T-helper 9 cell (primary cell): ENCODE measurements at places on chromosomes 6 and 20.
A peak's percentile ranks its signal among the peaks of the same experiment; 100 is the strongest.

GRCh38 chr6:83464381-83465140, 33.7 kb upstream of the ME1 start:
- no peak for DNase-seq

- no peak for DNase-seq
Measured at GRCh38 chr6:57198926-57199636, 23.0 kb downstream of the RAB23 start.

DNA sequence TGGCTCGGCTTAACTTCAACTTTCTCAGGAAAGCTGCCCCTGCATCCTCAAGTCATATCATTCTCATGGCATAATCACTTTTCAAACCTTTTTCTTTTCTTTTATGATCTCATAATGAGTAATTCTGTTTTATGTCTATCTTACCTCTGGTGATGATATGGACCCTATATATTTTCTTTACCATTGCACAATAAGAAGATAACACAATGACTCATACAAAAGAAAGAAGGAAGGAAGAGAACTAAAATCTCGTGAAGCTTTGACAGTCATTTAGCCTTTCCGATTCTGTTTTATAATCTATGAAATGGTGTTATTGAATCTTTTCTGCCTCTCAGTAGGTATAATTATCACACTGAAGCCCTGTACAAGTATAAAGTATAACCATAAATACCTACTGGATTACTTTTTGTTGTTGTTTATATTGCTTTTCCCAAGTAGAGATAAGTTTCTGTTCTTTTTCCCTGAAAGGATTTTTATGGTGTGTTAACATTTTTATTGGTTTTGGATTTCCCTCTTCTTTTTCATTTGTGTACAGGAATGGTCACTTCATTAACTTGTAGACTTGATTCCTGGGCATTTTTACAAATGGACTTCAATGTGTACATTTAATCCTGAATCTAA, 300.9 kb downstream of the LAMA2 start:
- no peak for DNase-seq

DNA sequence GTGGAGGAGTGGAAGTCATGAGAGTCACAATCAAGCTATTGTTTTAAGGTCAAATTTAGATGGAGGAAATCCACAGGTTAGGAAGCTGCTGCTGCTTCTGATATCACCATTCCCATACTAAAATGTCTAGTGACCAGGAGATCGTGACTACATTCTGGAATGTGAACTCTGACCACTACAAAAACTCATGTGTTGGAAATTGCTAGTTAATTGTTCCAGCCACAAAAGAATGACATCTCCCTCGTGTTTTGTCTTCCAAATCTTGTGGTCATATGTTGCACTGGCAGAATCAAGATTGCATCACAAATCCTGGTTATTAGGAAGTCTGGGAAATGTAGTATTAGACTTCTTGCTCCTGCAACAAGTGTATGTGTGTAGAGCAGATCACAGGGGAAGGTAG, 441.9 kb downstream of the CD109 start:
- DNase-seq, result no peak

- DNase-seq, result no peak
Measured at GRCh38 chr20:49685161-49685601, 28.5 kb downstream of the B4GALT5 start.

GRCh38 chr20:8969146-8969583, 99.7 kb upstream of the PLCB4 start:
- no peak for DNase-seq

DNA sequence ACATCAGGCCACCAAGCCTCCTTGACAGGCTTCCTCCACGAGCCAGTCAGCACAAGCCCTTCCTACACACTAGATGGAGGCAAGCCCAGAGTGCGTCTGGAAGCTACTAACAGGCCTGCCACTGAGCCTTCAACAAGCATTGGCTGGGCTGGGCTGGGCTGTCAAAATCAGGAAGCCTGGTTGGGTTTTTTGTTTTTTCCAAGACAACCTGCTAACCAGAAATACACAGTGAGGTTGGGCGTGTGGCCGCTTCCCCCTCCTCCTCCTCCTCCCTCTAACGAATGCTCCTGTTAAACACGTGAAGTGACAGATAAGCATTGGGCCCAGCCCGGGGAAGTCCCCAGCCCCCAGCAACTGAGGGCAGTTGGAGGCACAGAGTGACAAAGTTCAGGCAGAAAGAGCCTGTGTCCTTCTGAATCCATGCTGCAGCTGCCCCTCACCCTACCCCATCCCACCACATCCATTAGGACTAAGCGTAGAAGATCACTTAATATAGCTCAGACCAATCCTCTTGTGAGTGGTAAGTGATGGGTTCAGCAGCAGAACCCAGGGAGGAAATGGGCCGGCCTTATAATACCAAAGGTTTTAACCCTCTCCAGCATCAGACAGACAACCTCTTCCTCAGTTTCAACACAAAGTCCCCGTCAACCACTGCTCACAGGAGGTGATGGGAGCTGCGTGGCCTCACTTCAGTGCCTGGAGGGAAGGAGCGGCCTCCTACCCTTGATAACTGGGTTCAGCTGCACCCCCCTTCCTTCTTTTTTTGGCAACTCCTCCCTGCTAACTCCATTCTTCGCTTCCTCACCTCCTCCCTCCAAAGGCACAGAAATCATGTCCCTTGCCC, 1.1 kb downstream of the NFATC2 start:
- DNase-seq, result peak; percentile 75
